ENCODE measurements at places on chromosomes 2 and 18. TPM values are rescaled to one million over a fixed set of nuclear protein-coding genes. Genes with fewer than 3 reads are reported as not detected.

Gene KIF1A
- 214 TPM for total RNA-seq

Gene TLX2
- 0.21 TPM for total RNA-seq

Gene DYNC1I2
- total RNA-seq, result 79.4 TPM

Gene TTC32
- 4.6 TPM for total RNA-seq

Gene EVX2
- 0.03 TPM for total RNA-seq

Gene ACTG2
- 8.8 TPM for total RNA-seq

Gene GPR39
- total RNA-seq, result 1.0 TPM

Gene TFPI
- 0.58 TPM for total RNA-seq

Gene FBXO41
- 16.5 TPM for total RNA-seq

Gene NCKAP5
- total RNA-seq, result 0.31 TPM

Gene SLC9A4
- not detected for total RNA-seq

Gene SCN3A
- total RNA-seq, result not detected

Gene TUBB8B
- 3.6 TPM for total RNA-seq

Gene GLI2
- 53.6 TPM for total RNA-seq

Gene MPP4
- total RNA-seq, result not detected

Gene ANKRD53
- 0.73 TPM for total RNA-seq

Gene GNAL
- 21.2 TPM for total RNA-seq

Gene RND3
- 55.3 TPM for total RNA-seq

Gene PDCL3
- 28.1 TPM for total RNA-seq

Gene ARL6IP6
- total RNA-seq, result 43.5 TPM

Gene HOXD11
- total RNA-seq, result not detected

Gene QPCT
- total RNA-seq, result 16.5 TPM

Gene CXCR1
- not detected for total RNA-seq

Gene LAMA3
- total RNA-seq, result 4.9 TPM

Gene ACKR3
- 3.1 TPM for total RNA-seq

Gene ZSWIM2
- total RNA-seq, result not detected

Gene CCDC102B
- total RNA-seq, result 1.3 TPM

Gene OSBPL1A
- 71.4 TPM for total RNA-seq

Gene LAMA1
- total RNA-seq, result 47.6 TPM
